Activated naive CD4-positive, alpha-beta T cell treated with anti-CD3 and anti-CD28 coated beads for 36 hours (primary cell): ENCODE measurements at places on chromosomes 1 and 21. TPM values are rescaled to one million over a fixed set of nuclear protein-coding genes. Genes with fewer than 3 reads are reported as not detected.
A peak's percentile ranks its signal among the peaks of the same experiment; 100 is the strongest.

- H3K27me3 ChIP-seq, result no peaks in the 10 kb centered on the region
- H3K4me3 ChIP-seq, result peak overlapping the region; percentile 81
- peaks cover 48% of the 10 kb centered on the region for H3K4me1 ChIP-seq
- peaks cover 2% of the 10 kb centered on the region for H3K36me3 ChIP-seq
- H3K27ac ChIP-seq, result peak overlapping the region; percentile 92
Observed at GRCh38 chr1:28886731-28887418, 27.5 kb upstream of the EPB41 start.

TMOD4 gene
- total RNA-seq, result 1.1 TPM

GRCh38 chr1:47547753-47548573 lies 110.1 kb downstream of the FOXD2 start:
- no peak overlapping the region for H3K4me3 ChIP-seq
- H3K27me3 ChIP-seq, result peaks cover 3% of the 10 kb centered on the region
- H3K27ac ChIP-seq, result no peak overlapping the region
- no peaks in the 10 kb centered on the region for H3K36me3 ChIP-seq

DNA sequence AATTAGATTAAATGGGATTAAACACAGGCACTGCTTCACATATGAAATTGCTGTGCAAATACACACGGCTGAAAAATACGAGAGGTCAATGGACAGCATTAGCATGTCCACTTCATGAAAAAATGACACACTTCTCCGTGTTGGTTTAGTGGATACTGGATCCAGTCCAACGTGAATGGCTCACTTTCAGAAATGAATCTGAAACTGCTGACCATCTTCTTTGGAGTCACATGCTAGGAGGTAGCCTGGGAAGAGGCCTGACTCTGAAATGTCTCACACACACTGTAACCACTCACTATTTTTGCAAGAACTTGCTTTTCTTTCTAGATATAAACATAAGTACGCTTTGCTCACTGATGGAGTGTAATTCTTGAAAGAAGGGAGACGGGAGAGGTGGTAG lies 127.3 kb downstream of the HLCS start:
- no peak overlapping the region for H3K4me3 ChIP-seq
- H3K4me1 ChIP-seq, result no peaks in the 10 kb centered on the region
- no peaks in the 10 kb centered on the region for H3K27me3 ChIP-seq
- no peak overlapping the region for H3K27ac ChIP-seq

DNA sequence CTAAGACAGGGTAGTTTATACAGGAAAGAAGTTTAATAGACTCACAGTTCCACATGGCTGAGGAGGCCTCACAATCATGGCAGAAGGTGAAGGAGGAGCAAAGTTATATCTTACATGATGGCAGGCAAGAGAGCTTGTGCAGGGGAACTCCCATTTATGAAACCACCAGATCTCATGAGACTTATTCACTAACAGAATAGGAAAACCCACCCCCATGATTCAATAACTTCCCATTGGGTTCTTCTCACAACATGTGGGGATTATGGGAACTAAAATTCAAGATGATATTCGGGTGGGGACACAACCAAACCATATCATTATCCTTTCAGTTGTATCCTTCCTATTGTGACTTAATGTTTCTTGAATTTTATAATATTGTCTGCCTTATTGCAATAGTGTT lies 13.4 kb upstream of the DDAH1 start:
- no peak for DNase-seq
- H3K27ac ChIP-seq, result no peak overlapping the region
- no peaks in the 10 kb centered on the region for H3K36me3 ChIP-seq
- H3K4me1 ChIP-seq, result no peaks in the 10 kb centered on the region
- peaks cover 14% of the 10 kb centered on the region for H3K27me3 ChIP-seq
